ENCODE measurements at places on chromosomes 12 and 14.

GRCh38 chr12:74689071-74689655 lies 151.5 kb downstream of the ATXN7L3B start:
- DNase-seq, result no peak

GRCh38 chr14:44657203-44657602 lies 150.1 kb upstream of the FSCB start:
- no peak for DNase-seq

DNA sequence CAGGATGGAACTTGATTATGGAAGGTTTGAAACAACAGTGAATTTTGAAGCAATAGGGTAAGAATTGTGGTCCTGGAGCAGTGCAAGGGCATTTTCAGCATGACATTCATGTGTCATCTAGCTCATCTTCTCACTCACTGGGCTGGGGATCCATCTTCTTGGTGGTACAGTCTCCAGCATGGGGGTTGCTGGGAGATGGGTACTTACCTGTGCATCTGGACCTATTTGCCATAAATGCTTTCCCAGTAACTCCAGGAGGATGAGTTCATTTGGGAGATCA lies 7.2 kb downstream of the HSP90AA1 start:
- DNase-seq, result peak; percentile 52

DNA sequence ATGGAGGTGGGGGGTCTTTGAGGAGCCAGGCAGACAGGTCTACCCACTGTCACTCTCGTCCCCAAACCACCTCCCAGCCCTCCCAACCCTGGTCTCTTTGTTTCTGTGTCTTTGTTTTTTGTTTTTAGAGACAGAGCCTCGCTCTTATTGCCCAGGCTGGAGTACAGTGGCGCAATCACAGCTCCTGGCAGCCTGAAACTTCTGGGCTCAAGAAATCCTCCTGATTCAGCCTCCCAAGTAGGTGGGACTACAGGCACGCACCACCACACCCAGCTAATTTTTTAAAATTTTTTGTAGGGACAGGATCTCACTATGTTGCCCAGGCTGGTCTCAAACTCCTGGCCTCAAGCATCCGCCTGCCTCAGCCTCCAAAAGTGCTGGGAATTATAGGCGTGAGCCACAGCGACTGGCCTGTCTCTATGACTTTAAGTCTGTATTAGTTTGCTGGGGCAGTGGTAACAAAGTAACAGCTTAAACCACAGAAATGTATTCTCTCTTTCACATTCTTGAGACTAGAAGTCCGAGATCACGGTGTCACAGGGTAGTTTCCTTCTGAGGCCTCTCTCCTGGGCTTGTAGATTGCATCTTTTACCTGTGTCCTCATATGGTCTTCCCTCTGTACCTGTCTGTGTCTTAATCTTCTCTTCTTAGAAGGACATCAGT lies 26.1 kb downstream of the DTX1 start:
- no peak for DNase-seq

DNA sequence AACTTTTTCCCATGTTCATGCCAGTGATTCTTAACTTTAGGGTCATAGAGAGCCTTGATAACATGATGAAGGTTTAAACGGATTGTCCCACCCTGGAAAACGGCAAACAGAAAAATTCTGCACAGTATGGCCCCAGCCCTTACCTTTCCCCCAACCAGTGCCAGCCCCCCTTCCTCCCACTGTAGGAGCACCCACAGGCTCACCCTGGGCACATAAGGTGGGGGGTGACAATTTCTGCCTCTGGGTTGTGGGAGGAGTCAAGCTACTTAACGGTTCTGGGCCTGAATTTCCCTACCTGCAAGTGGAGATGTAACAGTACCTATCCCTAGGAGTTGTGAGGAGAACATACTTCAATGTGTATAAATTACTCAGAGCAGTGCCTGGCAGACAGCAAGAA lies 18.0 kb downstream of the XRCC3 start:
- no peak for DNase-seq

Measured in anterior cingulate cortex (tissue), 58 donors.